Umbilical cord (tissue), 2 donors: ENCODE measurements at places on chromosomes 7 and 10. TPM values are rescaled to one million over a fixed set of nuclear protein-coding genes. Genes with fewer than 3 reads are reported as not detected.

The SH2D4B gene
- 1.9 TPM for total RNA-seq

The PRPS1L1 gene
- total RNA-seq, result 3.9 TPM

The RADIL gene
- total RNA-seq, result 1.2 TPM

The CHRM2 gene
- total RNA-seq, result 7.5 TPM

The HOXA2 gene
- 0.24 TPM for total RNA-seq

The PPP1R3A gene
- total RNA-seq, result 5.5 TPM

The OGDHL gene
- total RNA-seq, result not detected

The ABCB1 gene
- 8.7 TPM for total RNA-seq

The PDCD11 gene
- 99.9 TPM for total RNA-seq

The COL17A1 gene
- 175 TPM for total RNA-seq

The SPDYE5 gene
- total RNA-seq, result 4.8 TPM

The TMEM184A gene
- 3.4 TPM for total RNA-seq

The SAP25 gene
- total RNA-seq, result not detected

The MKX gene
- total RNA-seq, result 10.1 TPM

The TAC1 gene
- 4.6 TPM for total RNA-seq
